ENCODE measurements at places on chromosomes 2 and 18.

- DNase-seq = no peak
Measured at GRCh38 chr2:205463466-205464025, 218.8 kb upstream of the NRP2 start.

DNA sequence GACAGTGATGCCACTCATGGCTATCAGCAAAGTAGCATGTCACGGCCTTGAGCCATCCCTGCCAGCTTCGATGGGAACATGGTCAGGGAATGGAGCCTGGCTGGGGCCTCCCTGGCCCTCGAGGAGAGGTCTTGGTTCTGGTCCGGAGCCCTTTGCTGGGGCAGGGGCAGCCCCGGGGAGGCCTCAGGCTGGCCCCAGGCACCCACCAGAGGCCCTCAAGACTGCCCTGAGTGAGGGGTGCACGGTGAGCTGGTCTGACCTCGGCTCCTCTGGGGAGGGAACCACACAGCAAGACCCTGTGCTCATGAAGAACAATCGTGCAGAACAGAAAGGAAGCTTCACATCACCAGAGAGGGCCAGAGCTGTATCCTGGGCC, 75.2 kb upstream of the OTOS start:
- DNase-seq = no peak

GRCh38 chr18:50776383-50776782, 43.4 kb downstream of the MRO start:
- DNase-seq = no peak

DNA sequence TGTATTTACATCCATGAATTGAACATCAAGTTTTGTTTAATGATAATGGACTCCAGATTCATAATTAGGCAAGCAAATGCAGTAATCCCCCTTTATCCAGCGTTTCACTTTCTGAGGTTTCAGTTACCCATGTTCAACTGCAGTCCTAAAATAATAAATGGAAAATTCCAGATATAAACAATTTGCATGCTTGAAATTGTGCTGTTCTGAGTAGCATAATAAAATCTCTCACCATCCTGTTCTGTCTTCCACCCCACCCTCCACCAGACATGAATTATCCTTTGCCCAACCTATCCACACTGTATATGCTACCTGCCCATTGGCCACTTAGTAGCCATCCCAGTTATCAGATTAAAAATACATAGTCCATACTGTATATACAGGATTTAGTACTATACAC, 224.5 kb upstream of the CHAC2 start:
- DNase-seq = no peak

- DNase-seq = no peak
Measured at GRCh38 chr18:72601481-72601880, 57.3 kb upstream of the CBLN2 start.

DNA sequence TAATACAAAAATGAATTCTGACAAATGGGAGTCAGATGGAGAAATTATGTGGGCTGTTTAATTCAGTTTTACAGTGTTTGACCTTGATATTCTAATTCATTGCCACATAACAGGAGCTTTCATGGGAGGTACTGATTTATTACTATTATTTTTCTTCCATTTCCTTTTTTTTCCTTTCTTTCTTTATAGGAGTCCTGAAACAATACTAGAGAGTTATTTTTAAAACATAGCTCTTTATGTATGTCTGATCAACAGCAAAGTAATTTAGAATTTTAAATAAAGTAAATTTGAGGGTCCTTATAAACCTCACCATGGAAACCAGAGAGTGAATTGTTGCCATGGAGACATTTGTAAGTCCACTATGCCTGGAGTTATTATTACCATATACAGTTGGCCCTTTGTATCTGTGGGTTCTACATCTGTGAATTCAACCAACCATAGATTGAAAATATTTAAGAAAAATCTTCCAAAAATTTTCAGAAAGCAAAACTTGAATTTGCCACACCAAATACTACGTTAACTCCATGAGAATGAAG, 40.9 kb upstream of the PPP4R1 start:
- no peak for DNase-seq

DNA sequence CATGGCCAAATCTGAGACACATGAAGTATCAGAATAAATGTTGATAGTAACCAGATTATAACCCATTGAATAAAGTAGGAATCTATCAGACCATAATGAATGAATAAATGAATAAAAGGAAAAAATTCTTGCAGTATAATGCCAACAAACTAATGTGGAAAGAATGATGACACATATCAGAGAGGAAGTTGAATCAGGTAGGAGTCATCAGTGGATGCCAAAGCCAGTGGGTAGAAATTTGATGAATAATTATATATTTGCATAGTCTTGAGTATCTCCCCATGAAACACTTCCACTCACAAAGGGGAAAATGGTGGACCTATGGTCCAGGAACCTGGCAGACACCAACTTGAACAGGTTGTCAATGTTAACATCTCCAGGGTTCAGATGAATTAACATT, 68.6 kb downstream of the GALNT3 start:
- DNase-seq = no peak

DNA sequence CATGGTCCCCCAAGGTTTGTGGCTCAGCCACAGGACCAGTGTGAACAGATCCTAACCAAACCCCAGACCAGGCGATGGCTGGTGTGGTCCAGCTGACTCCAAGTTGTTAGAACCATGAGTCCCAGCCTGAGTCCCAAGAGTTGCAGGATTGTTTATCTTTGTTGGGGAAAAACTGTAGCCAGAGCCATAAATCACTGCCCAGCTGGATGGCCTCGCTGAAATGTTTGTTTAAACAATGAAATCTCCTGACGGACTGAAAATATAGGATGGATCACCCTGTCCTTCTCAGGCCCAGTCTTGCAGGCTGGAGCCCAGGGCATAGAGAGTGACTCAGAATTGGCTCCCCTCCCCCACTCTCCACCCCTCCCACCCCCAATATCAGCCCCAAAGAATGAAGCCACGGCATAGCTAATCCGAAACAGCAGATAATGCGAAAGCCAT, 36.4 kb downstream of the PKDCC start:
- no peak for DNase-seq
